ENCODE measurements at places on chromosomes 4 and X.

DNA sequence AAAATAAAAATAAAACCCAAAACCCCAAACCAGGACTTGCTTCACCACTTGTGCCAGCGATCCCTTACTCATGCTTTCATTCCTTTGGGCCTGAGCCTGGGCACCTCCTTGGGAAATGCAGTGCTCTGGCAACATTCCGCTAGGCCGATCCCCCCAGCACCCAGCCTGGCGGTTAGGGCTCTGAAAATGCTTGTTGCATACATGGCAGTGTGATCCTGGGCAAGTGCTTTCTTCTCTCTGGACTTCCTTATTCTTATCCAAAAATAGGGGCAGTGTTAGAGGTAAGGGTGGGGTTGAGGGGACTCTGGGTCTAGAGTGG, 4.6 kb downstream of the ZNF185 start:
- DNase-seq: no peak

DNA sequence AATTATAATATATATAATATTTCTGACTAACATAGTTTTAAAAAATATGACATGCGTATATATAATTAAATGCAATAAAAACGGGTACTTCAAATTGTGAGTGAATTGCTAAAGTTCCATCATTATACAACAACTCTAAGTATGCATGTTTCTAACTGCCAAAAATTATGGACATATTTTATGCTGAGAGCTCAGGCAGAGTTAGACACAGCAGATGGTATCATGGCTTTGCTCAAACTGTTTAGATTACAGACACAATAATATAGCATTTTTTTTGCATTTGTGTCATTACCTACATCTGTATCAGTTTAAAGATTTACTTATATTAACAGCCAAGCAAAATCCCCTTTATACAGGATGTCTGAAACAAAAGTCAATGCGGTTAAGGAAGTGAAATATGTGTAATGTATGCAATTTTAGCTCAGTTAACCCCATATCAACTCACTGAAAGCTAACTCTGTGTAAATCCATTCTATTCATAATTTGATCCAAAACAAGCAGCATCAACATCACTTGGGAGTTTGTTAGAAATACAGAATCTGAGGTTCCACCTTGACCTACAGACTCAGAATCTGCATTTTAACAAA, 119.1 kb upstream of the CNKSR2 start:
- DNase-seq: no peak

- no peak for DNase-seq
These were observed 27.1 kb downstream of the FAM47E start for GRCh38 chr4:76278583-76278982.

GRCh38 chrX:77918568-77918967, 8.1 kb downstream of the ATP7A start:
- no peak for DNase-seq

GRCh38 chr4:112316360-112316759, 19.2 kb downstream of the ALPK1 start:
- DNase-seq: no peak

GRCh38 chr4:171846232-171846631, 33.0 kb downstream of the GALNTL6 start:
- peak; percentile 29 for DNase-seq

DNA sequence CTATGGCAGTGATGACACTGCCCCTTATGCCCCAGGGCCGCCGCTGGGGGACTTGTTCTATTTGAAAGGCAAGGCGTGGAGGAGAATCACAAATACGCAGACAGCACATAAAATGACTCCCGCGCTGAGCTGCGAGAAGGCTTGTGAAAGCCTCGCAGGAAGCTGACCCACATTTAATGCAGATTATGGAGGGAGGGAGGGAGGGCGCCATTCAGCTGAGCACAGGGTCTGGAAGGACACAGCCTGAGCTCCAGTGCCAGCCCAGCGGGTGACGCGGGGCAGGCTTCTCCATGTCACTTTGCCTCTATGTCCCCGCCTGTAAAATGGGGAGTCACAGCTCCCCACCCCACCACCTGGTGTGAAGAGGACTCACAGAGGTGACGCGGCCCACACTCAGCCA, 14.3 kb downstream of the ABLIM2 start:
- no peak for DNase-seq

DNA sequence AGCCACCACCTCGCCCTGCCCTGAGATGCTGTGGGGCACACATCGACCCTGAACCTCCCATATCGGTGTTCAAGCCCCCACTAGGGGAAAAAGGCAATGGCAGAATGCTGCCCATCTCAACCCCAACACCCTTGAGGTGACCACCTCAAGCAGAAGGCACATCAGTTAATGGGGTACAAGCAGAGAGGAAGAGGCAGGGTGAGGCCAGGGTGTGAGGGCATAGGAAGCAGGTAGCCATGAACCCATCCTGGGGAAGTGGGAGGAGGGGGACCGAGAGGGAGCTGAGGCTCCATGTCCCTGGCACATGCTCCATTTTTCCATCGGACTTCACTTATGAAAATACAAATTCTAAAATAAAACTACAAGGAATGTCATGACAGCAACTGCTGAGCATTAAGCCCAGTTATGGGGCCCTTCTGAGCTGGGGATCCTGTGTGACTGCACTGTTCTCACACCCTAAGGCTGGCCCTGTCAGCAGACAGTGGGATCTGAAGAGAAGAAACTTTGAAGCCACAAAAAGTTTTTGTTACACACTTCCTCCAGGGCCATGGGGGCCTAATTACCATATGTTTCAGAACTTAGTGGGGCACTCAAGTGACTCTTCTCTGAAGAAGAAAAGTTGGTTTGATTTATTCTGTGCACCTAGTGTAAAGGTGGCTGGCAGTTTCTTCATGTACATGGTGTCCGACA, 68.2 kb upstream of the FAM241A start:
- DNase-seq: no peak

DNA sequence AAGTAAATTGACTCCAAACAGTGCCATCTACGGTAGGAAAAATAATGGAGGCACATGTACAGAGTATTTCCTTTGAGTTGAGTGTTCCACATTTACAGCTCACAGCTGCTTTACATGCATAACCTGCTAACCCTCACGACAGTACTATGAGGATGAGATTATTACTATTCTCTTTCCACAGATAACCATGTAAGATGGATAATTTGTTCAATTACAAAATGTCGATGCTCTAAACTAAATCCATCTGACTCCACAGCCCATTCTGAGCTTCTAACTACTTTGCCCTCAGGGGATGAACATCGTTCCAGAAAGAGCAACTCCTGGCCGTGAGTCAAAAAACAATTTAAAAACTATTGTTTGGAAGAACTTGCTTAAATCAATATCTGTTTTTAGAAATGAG, 330.4 kb upstream of the NWD2 start:
- peak; percentile 3 for DNase-seq

DNA sequence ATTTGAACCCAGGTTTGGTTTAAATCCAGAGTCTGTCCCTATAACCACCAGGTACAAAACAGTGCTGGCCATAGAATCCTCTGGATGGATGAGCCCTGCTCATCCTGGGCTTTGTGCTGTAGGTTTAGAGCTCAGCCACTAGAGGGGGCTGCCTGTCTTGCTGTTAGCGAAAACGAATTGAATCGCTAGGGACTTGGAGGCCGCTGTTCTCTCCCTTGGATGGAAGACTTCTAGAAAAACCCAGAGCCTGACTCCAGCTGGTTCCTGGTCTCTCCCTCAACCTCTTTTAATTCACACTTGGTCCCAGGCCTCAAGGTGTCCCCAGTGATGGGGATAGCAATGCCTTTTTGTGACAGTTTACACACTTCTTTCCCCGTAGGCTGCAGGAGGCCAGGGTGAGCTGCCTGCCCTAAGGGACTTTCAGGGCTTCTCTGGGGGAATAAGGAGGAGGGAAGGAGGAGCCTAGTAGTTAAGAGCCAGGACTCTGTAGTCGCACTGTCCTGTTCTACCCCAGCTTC, 8.7 kb downstream of the RIPPLY1 start:
- DNase-seq: peak; percentile 87

- DNase-seq: no peak
These were observed 1.1 kb upstream of the MANBA start for GRCh38 chr4:102761906-102762305.

DNA sequence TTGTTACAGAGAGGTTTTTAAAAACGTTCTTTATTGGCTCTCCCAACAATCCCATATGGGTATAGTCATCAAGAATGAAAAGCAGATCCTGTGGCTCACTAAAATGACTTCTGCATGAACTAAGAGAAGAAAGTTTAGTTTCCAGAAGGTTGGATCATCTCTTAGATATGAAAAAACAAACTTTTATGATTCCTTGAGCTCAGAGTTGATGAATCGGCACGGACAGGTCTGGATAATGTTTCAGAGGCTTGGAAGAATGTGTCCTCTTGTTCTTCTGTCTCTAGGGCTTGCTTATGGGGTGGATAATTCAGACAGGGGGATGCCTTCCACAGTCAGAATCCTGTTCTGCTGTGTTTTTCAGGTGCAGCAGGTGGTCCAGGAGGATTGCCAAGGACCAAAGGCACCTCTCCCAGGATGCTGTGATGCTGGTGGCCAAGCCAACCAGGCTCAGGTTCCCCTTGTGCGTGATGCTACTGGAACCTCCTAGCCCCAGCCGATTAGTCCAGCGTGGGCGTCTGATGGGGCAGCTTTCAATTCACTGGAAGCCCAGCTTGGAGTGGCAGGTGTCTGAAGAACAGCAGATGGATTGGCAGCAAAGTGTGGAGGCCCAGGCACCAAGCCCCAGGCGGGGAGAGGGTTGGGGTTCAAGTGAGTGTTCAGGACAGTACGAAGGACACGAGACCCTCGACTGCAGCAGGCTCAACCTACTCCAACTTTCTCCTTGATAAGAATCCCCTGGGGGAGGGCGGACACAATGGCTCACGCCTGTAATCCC, 30.3 kb downstream of the CCKAR start:
- DNase-seq: no peak

- peak; percentile 68 for DNase-seq
These were observed 35.7 kb downstream of the ACE2 start for GRCh38 chrX:15564981-15565579.

GRCh38 chr4:163505374-163505773, 10.9 kb downstream of the TMA16 start:
- DNase-seq: no peak

DNA sequence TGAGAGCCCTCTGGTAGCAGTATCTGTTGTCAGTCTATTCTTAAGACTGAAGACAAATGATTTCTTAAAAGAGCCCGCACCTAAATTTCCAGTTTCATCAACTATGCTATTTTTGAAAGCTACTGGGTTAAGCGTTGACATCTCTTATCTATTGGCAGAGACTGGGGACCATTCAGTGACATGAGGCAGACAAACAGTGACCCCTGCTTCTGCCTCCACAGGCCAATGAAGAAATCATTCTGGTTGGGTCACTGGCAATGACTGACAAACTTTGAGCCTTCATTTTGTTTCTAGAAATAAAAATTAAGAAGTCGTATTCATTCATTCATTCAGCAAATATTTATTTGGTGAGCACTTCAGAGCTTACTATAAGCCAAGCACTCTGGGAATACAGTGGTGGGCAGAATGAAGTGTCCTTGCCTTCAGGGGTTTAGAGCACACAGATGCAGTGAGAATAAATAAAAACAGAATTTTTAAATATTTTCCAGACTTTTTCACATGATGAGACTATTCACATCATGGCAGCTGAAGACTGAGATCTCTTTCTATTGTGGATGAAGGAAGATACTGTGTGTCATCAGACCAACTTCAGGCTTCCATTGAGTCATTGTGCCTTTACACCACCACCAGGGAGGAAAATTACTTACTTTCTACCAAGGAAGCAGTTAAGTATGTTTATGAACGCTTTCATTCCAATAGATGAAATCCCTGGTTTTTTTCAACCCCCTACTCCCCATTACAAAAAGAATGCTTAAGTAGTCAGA, 36.0 kb downstream of the SORBS2 start:
- no peak for DNase-seq

GRCh38 chr4:176593943-176594342, 198.8 kb downstream of the VEGFC start:
- DNase-seq: no peak

- no peak for DNase-seq
These were observed 197.2 kb upstream of the NPY2R start for GRCh38 chr4:155011163-155011780.

DNA sequence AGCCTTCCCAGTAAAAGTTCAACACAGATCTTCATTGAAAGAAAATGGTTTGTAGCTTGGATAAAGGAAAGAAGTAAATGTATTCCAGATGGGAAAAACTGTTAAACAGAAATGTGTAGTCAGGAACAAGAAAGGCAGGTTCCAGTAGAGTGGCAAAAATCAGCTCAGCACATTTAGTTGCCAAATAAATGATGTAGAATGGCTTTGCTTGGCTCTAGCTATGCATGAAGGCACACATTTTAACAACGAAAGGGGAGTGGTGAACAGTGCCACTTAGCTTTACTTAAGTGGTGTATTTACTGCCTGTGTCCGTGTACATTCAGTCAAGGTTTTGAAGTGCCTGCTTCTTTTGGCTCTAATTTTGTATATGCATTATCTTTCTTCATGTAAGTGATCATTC, 644.5 kb upstream of the ATOH1 start:
- DNase-seq: no peak

GRCh38 chr4:91345632-91346031, 958.1 kb upstream of the GRID2 start:
- no peak for DNase-seq

- no peak for DNase-seq
These were observed 8.4 kb downstream of the VSIG1 start for GRCh38 chrX:108053218-108053617.

DNA sequence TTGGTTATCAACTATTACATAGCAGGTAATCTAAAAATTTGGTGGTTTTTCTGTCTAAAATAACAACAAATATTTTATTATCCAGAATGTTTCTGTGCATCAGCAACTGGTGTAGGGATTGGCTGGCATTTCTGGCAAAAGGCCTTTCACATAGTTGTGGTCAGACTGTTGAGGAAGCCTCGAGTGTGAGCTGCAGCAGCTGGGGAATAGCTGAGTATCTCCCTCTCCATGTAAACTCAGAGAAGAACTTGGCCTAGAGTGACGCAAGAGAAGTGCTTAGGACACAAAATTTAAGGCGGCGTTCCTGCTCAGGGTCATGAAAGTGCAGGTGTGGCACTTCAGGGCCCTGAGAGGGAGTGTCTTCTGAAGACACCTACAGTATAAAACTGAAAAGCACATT, 558.9 kb downstream of the SPOCK3 start:
- no peak for DNase-seq

- DNase-seq: no peak
These were observed 274.6 kb downstream of the NKX6-1 start for GRCh38 chr4:84224522-84224921.

DNA sequence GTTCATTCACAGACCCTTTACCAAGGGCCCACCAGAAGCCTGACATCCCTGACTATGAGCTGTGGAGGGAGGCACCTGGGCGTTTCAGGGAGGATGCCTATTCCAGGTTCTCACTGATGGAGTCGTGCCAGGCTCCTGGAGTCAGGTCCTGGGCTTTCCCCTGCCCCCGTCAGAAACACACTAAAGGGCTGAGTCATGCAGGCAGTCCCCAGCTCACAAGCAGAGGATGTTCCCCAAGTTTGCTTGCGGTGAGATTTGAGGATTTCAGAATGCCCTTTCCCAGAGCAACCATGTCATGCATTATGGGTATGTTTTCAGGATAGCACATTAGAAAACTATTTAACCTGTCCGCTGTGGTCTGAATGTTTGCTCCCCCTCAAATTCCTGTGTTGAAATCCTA, 45.2 kb downstream of the FHDC1 start:
- DNase-seq: no peak

All from RKO (cell line).